ENCODE measurements at places on chromosomes 5 and 9. TPM values are rescaled to one million over a fixed set of nuclear protein-coding genes. Genes with fewer than 3 reads are reported as not detected.
A peak's percentile ranks its signal among the peaks of the same experiment; 100 is the strongest.

The TLX3 gene
- not detected for total RNA-seq

The QRFP gene
- not detected for total RNA-seq

DNA sequence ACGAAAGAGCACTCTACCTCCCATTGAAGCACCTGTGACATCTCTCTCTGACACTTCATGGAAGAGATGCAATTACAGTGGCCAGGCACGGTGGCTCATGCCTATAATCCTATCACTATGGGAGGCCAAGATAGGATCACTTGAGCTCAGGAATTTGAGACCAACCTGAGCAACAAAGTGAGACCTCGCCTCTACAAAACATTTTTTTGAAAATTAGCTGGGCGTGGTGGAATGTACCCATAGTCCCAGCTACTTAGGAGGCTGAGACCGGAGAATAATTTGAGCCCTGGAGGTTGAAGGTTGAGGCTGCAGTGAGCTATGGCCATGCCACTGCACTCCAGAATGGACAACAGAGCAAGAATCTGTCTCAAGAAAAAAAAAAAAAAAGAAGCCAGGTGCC lies 45.5 kb downstream of the GLDC start:
- no peak for DNase-seq

DNA sequence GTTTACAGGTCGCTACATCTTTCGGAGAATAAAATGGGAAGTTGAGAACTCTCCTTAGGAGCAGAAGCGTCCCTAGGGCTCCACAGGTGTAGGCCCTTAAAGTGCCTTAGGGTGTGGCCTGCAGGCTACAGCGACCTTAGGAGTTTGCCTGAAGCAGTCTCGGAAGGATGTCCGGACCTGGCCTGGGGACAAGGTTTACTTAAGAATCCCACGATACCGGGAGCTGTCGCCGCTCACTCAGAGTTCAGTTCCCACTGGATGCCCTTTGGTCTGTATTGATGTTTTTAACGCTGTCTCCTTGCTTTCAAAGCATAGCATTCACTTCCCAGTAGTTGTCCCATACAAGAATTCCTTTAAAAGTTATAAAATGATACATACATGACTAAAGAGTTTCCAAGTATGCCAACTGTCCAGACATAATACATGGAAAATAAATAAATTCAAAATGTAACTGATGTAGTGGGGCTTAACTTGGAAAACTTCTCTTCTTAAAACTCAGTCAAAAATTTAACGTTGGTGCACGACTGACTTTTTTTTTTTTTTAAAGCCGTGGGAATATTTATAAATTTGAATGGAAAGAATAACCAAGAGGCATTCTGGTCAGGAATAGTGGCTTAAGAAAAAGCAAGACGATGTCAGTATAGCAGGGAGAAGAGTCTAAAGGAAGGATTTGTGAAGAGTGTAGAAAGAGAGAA lies 848 bp downstream of the RAD50 start:
- DNase-seq = peak; percentile 49

The PAX5 gene
- not detected for total RNA-seq

- no peak for DNase-seq
Observed at GRCh38 chr5:139955053-139955605, 88.0 kb downstream of the NRG2 start.

GRCh38 chr5:141848744-141849414 lies 29.3 kb downstream of the PCDH1 start:
- DNase-seq = peak; percentile 80

The PCDHGB4 gene
- 0.29 TPM for total RNA-seq

The TRIP13 gene
- total RNA-seq = not detected

GRCh38 chr5:159133041-159133741 lies 33.5 kb upstream of the EBF1 start:
- peak; percentile 81 for DNase-seq

The OLFML2A gene
- total RNA-seq = 4.1 TPM

The POU5F2 gene
- total RNA-seq = 4.0 TPM

The PSD2 gene
- not detected for total RNA-seq

The GFPT2 gene
- 19.8 TPM for total RNA-seq

DNA sequence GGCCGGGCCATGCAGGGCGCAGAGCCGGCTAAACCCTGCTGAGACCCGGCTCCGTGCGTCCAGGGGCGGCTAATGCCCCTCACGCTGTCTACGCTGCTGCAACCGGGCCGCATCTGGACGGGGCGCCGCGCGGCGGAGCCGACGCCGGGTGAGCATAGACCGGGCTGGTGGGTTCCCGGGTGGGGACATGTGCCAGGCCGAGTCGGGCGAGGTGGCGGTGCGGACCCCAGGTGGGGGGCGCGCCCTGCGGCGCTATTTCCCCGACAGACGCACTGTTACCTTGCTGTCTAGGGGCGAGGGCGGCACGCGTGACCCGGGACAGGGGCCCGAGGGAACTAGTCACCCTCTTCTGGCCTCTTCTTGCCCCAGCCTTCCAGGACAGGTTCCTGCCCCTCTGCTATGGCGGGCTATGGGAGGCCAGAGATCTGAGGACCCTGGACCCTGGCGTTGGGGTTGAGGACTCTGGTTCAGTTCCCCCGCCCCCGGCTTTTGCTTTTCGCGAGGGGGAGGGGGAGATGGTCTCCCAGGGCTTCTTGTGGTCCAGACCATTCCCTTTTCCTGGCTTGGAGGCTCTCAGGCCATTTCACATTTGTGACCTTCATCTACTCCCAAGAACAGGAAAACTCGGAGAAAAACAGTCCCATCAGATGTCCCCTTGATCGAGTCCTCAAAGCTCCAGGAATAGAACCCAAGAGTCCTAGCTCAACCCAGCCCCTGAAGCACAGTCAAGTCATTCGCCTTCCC lies 536 bp downstream of the SLC27A4 start:
- no peak for DNase-seq

DNA sequence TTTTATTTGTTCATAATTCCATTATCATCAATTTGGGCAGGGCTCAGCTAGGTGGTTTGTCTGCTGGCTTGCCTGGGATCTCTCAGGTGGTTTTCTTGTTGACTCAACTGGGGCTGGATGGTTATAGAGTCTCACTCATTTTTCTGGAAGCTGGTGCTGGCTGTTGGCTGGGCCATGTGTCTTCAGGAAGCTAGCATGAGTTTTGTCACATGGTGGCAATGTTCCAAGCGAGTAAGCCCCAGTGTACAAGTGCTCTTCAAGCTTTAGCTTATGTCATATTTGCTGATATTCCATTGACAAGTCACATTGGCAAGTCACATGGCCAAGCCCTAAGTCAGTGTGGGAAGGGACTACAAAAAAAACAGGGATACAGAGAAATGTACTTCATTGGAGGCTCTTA lies 2.3 kb upstream of the RASEF start:
- DNase-seq = no peak

DNA sequence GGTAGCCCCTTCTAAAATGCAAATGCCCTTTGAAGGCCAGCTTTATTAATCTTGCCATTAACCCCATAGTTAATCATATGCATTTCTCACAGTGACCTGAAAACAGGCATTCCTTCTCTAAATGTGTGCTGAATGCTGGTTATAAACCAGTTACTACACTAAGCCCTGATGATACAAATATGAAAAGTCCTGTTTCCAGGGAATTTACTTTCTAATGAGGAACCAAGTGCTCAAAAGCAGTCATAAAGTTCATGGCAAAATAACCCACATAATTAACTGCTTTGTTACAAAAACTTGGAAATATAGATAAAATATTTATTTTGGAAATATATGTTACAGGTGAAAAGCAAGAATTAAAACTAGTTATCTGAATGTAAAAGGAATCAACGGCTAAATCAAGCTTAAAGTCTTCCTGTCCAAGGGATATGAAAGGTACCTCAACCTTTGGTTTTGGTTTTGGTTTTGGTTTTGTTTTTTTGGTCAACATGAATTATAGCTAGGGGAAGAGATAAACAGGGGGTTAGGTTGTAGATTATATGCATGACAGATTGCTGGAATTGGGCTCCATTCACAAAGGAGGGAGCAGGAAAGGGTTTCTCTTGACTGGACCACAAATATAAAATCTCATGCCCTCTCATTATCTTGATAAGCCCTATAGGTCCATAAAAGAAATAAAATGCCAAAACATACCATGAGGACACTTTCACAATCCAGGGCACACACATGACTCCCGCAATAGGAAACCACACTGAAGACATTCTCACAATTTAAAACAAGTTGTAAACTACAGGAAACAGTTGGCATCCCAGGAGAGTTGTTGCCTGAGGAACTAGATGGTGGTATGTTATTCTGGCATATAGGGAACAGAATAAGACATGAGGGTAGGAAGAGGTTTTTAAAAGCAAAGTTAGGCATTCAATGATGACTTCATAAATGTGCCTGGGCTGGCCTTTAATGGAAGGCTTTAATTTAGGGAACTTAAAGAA lies 46.7 kb upstream of the MACIR start:
- no peak for DNase-seq

DNA sequence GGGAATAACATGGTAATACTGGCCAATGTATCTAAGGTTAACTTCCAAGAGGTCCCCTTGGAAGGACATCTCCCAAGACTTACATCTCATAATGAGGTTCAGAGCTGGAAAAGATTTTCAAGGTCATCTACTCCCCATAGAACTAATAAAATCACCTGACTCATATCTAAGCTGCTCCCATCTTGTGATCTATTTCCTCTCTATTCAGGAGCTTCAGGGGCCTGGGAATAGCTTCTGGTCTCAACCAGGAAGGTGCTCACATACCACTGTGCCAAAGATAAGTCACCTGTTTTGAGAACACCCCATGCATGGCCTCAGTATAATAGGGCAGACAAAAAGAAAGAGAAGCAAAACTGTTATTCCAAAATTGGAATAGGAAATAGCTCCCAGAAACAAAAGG lies 74.2 kb downstream of the OXCT1 start:
- DNase-seq = no peak

DNA sequence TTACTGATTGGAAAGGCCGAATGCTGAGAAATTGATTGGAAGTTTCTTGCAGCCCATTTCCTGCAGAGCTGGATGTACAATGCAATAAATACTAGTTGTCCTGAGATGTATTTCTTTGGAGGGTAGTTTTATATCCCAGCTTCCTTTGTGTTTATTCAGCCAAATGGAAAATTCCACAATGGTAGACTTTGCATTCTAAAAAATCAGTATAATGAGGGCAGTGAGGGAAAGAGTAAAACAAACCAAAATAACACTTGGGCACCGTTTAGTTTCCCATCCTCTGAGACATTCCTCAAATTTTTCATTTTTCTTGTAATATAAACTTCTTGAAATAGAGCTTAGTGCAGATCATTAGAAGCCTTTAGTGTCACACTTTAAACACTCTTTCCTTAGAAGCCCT lies 379.4 kb downstream of the EBF1 start:
- no peak for DNase-seq

The ENTR1 gene
- 184 TPM for total RNA-seq

DNA sequence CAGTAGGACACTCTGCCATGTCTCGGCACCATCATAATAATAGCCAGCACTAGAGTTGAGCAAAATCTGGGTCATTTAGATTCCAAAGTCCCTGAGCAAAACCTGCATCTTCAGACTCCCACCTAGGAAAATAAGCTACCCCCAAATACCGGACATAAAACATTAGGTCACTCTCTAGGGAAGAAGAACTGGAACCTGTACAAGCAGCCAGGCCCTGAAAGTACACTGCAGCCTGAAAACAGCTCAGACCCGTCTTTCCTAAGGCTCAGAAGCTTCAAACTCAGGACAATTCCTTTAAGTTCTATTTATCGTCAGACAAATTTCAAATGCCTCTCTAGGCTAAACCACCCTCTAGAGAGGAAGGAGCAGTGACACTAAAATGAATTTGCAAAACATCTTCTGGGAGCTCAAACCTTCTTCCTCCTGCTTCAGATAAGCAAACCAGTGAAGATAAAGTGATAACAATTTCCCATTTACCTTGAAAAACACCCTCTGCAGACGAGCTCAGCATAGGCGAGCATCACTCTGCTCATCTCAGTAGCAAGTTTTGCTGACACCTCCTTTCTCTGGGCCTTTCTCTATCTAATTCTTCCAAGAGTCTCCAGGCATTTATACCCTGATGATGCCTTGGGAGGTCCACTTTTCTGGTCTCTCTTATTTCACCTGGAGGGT lies 34.0 kb downstream of the ADAM19 start:
- no peak for DNase-seq

DNA sequence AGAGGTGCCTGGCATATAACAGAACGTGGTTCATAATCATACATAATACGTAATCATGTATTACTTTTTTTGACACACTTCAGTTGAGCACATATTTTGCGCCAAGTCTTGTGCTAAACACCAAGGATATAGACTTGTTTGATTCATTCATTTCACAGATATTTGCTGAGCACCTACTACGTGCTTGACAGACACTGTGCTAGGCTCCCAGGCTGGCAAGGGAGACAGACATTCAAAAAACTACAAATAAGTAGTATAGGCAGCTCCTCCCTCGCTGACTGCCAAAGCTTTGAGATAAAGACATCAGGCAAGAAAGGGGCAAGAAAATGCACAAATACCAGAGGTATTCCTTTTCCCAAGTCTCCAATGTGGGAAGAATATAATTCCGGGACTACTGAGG lies 122.5 kb upstream of the CPEB4 start:
- no peak for DNase-seq

- no peak for DNase-seq
Observed at GRCh38 chr9:97910357-97910756, 11.9 kb downstream of the TRMO start.

- no peak for DNase-seq
Observed at GRCh38 chr9:116796669-116797068, 109.6 kb downstream of the TRIM32 start.

The LCN12 gene
- total RNA-seq = 0.73 TPM

The ARHGEF39 gene
- total RNA-seq = 11.6 TPM

The SMIM33 gene
- total RNA-seq = 0.87 TPM

DNA sequence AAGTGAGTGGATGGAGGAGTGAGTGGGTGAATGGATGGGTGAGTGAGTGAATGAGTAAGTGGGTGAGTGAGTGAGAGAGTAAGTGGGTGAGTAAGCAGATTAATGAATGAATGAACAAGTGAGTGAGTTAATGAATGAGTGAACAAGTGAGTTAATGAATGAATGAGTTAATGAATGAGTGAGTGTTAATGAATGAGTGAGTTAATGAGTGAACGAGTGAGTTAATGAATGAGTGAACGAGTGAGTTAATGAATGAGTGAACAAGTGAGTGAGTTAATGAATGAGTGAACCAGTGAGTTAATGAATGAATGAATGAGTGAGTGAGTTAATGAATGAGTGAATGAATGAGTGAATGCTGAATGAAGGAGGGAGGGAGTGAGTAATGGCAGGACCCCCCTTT lies 26.4 kb downstream of the NKD2 start:
- DNase-seq = no peak

The CDX1 gene
- 2.0 TPM for total RNA-seq

- DNase-seq = peak; percentile 46
Observed at GRCh38 chr5:73901455-73901854, 275.5 kb downstream of the ARHGEF28 start.

- no peak for DNase-seq
Observed at GRCh38 chr5:78923622-78923970, 61.5 kb downstream of the ARSB start.

DNA sequence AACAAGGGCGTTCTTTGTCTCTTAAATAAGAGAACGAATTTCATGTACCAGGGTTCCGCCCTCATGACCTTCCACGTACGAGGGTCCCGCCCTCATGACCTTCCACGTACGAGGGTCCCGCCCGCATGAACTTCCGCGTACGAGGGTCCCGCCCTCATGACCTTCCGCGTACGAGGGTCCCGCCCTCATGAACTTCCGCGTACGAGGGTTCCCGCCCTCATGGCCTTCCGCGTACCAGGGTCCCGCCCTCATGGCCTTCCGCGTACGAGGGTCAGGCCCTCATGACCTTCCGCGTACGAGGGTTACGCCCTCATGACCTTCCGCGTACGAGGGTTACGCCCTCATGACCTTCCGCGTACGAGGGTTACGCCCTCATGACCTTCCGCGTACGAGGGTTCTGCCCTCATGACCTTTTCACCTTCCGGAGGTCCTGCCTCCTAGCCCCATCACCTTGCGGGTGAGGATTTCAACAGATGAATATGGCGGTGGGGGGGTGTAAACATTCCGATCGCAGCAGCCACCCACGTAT lies 273.9 kb upstream of the ADAMTS16 start:
- DNase-seq = no peak
